ENCODE measurements at places on chromosomes 2 and 18.
A peak's percentile ranks its signal among the peaks of the same experiment; 100 is the strongest.

GRCh38 chr2:207133458-207133819 is 32.3 kb downstream of the KLF7 start:
- no peak for DNase-seq

DNA sequence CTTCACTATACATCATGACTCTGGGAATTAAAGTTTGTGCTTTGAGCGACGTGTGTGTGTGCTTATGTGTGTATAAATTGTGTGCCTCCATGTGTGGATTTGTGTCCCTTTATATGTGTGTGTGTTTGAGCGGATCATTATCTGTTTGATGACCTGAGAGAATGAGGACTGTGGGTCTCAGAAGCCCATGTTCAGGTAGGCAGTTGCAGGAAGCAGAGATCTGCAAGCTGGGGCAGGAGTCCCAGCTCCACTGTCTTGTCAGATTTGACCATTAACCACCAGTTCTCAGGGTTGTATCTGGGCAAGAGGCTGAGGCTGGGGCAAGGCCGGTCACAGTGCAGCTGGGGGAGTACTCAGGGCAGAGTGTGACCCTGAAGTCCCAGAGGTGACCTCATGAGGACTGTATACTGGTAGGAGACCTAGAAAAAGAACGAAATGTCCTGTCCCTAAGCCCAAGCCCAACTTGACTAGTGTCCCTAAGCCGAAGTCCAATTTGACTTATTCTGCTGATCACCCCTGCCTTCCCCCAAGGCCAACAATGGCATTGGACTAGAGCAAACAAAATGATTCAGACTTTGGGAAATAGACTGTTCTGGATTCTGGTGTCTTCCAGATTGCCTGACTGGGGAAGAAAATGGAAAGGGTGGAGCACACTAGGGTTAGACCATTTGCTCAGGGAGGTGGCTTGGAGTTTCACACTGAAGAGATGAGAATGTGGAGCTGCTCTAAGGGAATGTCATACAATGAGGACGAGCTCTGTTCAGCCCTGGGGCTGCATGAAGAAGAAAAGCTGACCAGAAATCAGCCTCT is 28.1 kb downstream of the RHOB start:
- no peak for DNase-seq

DNA sequence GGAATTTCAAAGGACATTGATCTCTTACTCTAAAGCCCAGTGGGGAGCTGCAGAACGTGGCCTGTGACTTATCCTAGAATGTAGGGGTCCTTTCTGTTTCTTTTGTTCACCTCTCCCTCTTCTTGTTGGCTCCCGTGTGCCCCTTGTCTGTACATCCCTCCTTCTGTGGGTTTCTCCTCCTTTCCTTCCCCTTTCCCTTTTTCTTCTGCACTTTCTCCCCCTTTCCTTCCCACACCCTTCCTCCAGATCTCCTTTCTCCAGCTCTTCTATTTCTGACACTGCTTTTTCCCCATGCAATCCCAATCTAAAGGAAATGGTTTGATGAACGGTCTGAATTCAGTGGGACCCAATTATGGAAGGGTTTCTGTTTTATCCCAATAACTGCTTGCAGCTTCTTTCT is 35.5 kb upstream of the MAPRE3 start:
- DNase-seq: no peak

- DNase-seq: no peak
Measured at GRCh38 chr18:52953387-52953786, 613.4 kb downstream of the DCC start.

DNA sequence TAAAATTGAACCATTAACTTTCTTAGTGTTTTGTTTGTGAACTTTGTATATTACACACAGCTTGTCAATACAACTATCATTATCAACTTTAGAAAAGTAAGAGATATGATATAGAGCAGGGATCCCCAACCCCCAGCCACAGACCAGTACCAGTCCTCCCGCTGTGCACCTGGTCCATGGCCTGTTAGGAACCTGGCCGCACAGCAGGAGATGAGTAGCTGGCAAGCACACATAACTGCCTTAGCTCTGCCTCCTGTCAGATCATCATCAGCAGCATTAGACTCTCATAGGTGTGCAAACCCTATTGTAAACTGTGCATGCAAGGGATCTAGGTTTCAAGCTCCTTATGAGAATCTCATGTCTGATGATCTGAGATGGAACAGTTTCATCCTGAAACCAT is 491.0 kb upstream of the NXPH2 start:
- DNase-seq: no peak

- peak; percentile 30 for DNase-seq
Measured at GRCh38 chr2:233225230-233226068, 26.0 kb upstream of the ATG16L1 start.

GRCh38 chr2:31675485-31675901 is 94.8 kb upstream of the SRD5A2 start:
- no peak for DNase-seq

- peak; percentile 75 for DNase-seq
Measured at GRCh38 chr2:227884511-227884947, 13.1 kb downstream of the DAW1 start.

- peak; percentile 33 for DNase-seq
Measured at GRCh38 chr18:12656938-12657683, 796 bp downstream of the SPIRE1 start.

DNA sequence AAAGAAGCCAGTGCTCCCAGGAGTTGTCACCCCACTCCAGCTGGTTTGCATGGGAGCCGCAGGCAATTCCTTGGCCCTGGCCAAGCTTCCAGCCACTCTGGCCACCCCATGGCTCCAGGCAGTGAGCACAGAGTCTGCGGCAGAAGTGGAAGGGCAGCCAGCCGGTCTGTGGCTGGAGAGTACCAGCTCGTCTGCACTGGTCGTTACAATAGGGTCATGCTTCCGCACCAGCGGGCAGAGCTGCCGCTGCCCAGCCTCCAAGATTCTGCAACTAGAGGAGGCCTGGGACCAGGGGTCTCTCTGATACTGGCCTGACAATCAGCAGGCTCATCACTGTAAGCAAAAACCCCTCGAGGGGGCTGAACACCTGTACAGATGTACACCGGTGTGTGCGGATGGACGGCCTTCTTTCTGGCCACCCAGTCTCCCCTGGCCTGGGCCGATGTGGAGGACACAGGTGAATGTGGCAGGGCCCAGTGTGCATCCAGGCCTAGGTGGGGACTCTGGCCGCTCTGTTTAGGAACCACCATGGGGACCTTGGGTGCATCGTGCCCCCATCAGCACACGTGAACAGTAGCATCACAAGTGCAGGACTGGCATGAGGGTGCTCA is 51.9 kb upstream of the ODC1 start:
- DNase-seq: no peak

DNA sequence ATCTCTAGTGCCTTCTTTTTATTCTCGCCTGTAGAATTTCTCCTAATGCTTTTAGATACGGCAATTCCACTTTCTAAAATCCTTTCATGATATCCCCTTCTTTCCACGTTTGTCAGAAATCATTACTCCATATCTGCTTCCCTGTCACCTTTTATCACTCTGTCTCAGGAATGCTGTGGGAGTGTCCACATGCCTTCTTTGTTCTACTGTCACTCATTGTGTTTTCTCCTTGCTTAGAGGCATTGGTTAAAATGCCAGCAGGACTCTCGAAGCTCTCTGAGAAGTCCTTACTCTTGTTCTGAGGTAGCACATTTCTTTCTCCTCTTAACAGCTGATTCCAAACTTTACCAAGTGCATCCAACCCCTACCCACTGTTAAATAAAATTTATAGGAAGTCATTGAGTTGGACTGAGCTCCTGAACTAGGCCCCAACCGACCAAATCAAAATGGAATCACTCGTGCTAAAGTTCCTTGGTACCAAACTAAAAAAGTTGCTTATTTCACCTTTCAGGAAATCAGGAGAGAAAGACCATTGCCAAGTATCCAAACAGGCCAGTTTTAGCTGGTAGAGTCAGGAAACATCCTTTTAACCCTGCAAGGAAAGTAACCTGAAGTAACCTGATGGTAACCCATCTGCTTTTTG is 10.6 kb upstream of the GALNT5 start:
- DNase-seq: no peak

GRCh38 chr2:86622519-86623042 is 1.1 kb downstream of the RNF103 start:
- DNase-seq: peak; percentile 24

DNA sequence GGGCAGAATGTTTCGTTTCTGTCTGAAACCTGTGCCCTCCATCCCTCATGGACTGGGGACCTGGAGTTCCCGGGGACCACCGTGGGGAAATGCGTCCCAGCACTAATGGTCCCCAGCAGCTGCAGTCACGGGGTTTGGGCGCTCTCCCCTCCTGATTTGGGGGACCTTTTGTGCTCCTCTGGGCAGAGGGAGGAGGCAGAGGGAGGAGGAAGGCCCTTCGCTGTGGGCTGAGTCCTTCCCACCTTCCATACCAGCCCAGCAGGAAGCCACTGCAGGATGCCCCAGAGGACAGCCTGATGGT is 3.2 kb downstream of the GPR35 start:
- no peak for DNase-seq

GRCh38 chr18:34039201-34039600 is 185.5 kb downstream of the NOL4 start:
- DNase-seq: no peak

DNA sequence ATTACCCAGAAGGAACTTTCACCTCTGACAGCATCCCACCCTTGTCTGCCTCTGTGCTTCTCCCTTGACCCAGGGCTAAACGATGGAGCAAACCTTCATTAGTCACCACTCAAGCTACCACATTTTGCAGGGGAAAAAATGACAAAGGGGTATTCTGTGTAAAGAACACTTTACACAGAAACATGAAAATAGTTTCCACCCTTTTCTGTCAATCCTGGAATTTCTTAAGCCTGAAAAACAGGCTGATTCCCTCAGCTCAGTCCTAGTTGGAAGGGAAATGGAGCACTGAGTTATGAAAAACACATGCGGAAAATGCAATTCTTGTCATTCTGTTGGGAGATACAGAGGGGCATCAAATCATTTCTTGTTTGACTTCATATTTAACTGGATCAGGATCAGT is 175.0 kb upstream of the HNRNPA3 start:
- peak; percentile 11 for DNase-seq

DNA sequence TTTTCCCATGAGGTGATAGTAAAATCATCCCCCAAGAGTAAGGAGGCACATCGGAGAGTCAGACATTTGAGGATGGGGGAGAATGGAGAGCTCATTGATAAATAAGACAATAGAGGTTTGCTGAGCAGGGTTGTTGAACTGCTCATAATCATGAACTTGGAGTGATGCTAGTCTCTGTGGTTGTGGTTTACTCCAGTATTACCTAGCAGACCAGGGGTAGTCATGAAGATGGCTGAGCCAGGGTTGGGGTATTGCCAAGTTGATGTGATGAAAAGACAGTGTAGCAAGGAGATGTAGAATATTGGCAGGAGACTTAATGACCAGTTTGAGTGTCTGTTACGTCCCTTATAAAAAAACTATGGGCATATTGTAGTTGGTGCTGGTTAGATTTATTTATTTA is 25.4 kb downstream of the CYBRD1 start:
- DNase-seq: peak; percentile 44

DNA sequence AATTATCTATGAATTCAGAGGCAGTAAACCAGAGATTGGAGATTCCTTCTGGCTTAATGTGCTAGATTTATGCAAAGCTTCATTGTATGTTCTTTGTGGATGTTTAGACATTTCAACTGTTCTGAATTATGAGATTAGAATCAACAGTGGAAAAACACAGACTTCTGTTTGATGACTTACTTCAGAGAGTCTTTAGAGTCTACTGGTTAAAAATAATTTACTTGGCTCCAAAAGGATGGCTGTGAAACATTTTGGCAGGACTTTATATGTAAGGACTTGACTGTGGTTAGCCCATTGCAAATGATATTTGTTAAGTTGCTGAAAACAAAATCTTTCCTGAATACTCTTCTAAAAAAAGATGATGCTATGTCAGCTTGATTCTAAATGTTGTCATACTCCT is 25.5 kb upstream of the LRRC30 start:
- DNase-seq: peak; percentile 14

- DNase-seq: no peak
Measured at GRCh38 chr2:240885566-240885965, 10.4 kb downstream of the MAB21L4 start.

- DNase-seq: no peak
Measured at GRCh38 chr18:2897448-2898185, 50.8 kb downstream of the EMILIN2 start.

DNA sequence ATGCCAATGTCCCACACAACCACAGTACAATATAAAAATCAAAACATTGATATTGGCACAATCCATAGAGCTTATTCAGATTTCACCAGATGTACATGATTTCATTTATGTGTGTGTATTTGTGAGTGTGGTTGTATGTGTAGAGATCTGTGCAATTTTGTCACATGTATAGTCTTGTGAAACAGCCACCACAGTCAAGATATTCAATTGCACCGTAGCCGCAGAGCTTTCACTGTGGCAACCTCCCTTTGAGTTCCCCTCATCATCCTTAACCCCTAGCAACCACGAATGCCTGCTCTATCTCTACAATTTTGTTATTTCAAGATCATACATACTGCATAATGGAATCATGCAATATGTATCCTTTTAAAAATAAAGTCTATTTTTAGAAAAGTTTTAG is 391.3 kb downstream of the SETBP1 start:
- DNase-seq: no peak

DNA sequence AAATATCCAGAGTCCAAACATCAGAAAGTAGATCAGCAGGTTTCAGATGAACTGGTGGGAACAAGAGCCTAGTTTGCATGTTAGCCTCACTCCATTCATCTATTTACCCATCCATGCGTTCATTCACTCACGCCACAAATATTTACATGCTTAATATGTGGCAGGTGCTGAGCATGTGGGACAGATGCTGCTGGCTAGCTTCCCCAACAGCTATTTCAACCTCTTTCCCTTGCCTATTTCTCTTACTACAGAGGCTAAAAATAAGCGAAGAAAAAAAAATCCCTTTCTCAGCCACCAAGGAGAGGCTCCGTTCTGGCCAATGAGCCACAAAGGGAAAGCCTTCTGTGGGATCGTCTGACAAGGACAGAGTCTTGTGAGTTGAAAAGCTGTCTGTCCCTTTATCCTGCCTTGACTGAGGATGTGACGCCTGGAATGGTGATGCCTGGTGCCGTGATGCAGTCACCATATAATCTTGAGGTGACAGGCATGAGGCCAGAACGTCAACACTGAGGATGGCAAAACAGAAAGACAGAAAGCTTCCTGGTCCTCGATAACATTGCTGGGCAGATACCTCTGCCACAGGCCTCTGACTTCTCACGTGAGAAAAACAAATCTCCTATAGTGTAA is 78.2 kb downstream of the KCTD1 start:
- peak; percentile 18 for DNase-seq

DNA sequence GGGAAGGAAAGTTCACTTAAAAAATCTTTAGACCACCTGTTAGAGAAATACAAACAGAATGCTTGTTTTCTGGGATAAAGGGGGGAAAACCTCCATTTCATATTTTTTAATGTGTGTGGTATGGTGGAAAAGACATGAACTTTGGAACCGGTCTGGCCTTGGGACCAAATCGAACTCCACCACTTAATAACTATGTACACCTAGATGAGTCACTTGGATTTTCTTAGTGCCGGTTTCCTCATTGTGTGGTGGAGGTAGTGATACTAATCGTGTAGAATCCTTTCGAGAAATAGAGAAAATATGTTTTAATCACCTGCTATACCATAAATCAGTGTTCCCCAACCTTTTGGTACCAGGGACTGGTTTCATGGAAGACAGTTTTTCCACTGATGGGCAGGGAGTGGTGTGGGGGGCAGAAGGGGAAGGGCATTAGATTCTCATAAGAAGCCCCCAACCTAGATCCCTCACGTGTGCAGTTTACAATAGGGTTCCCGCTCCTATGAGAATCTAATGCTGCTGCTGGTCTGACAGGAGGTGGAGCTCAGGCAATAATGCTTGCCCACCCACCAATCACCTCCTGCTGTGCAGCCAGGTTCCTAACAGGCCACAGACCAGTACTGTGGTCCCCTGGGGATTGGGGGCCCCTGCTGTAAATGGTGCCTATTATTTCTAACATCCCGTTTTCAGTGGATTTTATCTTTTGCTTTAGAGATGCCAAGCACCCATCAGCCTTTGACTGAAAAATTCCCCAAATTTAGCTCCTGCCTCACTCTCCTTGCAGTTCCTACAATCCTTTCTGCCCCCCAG is 308.8 kb downstream of the PRKCE start:
- DNase-seq: no peak
